CD4-positive, alpha-beta T cell treated with Interleukin-2 at 100 ng/mL for 4 hours (primary cell): ENCODE measurements at places on chromosomes 1 and 21.

DNA sequence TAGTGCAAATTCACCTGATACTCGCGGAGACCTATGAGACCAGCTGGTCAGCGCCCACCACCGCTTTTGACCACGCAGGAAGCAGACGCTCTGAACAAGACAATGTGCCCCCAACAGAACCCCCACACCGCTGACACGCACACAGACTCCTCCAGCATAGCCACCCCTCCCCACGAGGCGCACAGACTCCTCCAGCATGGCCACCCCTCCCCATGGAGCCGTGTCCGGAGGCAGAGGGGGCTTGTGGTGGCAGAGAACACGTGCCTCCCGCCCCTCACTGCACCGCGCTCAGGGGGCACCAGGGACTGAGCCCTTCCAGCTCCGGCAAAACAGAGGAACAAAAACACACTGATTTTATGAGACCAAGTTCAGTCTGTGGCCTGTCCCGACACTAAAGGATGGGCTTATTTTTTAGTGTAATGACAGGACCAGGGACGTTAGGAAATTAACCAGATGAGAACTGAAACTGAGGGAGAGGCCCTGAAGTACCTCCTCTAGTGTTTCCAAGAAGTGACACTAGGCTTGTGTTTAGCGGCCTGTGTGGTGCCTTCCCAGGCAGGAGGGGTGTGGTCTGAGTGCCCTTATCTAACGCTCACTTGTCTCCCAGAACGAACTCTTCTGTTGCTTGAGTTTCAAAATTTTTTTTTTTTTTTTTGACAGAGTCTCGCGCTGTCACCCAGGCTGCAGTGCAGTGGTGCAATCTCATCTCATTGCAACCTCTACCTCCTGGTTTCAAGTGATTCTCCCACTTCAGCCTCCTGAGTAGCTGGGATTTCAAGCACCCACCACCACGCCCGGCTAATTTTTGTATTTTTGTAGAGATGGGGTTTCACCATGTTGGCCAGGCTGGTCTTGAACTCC, 10.0 kb upstream of the AGPAT3 start:
- DNase-seq: peak; percentile 11

- no peak for DNase-seq
Observed at GRCh38 chr1:93324486-93325464, 20.9 kb upstream of the DR1 start.

DNA sequence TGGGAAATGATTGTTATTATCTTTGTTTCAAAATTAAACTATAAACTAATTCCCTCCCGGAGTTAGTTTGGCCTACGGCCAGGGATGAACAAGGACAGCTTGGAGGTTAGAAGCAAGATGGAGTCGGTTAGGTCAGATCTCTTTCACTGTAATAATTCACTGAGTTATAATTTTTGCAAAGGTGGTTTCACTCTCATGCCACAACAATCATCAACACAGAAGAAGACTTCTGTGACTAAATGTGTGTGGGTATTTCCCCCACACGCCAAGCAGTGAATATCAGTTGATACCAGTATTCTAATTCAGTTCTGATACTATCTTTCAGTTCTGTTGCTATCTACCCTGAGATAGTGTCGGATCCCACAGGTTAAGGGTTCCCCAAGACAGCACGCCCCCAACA, 215.1 kb downstream of the S1PR1 start:
- DNase-seq: peak; percentile 8

DNA sequence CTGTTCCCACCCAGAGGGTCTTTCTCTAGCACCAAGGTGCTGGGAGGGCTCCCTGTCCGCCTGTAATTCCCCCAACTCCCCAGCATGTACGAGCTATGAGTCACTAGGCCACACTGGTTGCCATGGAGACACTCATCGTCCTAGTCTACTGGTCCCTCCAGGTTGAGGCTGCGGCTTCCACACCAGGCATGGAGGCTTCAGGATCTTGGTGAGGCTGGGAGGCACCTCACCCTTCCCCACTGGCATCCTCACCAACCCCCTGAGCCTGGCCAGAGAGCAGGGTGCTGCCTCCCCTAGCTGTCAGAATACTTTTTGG, 75.6 kb upstream of the KAZN start:
- no peak for DNase-seq

DNA sequence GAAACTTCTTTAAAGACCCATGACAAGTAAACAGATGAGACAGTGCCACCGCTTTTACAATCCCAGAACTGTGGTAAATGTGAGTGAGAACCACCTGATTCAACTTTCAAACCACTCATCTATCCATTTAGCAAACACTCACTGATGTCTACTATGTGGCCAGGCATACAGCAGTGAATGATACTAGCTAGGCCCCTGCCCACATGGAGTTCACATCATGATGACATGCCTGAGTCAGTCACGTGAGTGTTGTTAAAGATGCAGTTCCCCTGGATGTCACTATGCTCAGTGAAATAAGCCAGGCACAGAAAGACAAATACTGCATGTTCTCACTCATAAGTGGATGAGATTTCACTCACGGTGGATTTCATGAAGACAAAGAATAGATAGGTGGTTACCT, 28.4 kb downstream of the STX6 start:
- no peak for DNase-seq

- no peak for DNase-seq
Observed at GRCh38 chr1:51910221-51911000, 31.9 kb upstream of the NRDC start.

DNA sequence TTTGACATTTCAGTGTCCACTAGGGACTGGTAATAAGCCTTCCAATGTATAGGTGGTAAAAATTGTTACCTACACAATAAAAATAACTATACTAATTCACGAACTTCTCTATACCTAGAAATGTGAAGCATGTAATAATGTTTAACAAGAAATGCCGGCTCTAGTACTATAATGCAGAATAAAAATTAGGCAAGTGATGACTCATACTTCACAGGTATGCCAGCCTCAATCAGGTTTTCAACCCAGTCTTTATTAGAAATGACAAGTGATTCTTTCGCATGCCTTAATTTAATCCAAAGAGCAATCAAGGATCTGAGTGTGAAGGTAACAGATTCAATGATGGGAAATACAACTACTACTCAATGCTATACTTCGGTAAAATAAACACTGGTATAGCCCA, 134.9 kb downstream of the RERE start:
- DNase-seq: no peak

DNA sequence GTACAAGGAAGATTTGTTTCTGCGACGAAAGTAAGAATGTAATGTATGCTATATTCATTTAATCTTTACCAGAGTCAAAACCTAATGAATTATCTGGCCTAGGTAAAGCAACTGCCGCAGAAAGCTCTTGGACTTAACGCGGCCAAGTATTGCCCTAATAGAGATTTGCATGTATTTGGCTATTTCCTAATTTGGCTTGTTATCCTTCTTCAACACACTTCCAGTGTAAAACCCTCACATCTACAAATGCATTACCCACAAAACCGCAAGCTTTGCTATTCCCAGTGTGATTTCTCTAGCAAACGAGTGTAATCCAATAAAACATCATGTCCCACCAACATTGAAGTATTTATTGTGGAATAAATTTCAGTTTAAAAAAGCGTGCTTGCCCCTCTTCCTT, 123.8 kb upstream of the LMO4 start:
- DNase-seq: no peak

DNA sequence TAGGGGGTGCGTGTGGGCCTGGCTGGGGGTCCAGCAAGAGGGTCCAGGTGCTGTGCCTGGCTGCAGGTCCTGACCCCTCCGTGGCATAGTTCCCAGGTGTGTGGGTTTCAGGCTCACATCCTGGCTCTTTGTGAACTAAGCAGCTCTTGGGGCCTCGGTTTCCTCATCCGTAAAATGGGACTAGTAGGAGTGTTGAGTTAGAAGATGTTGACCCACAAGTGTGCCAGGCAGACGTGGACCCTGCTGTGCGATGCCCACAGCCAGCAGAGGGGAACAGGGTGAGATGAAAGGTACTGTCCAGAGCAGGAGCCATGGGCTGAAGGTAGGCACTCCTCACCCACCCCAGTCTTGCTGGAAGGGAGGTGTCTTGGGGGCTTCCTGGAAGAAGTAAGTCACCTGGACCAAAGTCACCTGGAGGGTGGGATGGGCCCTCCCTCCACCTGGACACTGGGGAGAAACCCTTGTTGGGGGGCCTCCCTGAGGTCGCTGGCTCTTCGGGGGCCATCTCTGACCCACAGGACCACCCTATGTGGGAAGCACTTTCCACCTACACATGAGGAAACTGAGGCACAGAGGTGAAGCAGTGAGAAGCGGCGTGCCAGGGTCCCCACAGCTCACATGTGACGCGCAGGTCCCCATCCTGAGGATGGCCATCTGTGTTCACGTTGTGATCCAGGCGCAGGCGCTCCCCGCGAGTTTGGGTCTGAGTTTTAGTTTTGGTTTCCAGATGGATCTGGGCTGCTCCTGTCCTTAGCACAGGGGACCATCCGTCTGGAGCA, 1.4 kb downstream of the ARHGEF16 start:
- no peak for DNase-seq

GRCh38 chr1:18646786-18647410, 16.3 kb downstream of the PAX7 start:
- DNase-seq: no peak

DNA sequence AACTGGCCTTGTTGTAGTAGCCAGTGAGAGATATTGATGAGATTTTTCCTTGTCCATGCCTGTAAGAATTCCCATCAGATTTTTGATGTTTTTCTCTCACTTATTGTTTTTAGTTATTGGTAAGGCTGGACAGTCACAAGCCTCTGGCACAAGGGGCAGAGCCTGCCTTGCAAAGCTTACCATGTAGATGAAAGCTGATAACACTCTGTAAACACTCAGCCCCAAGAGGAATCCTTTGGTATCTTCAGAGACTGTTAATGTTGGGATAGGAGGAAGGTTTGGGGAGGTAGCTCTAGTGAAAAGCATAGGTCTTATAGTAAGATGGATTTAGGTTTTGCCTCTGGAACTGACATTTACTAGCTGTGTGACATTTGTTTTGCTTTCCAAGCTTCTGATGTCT, 37.7 kb downstream of the MARK1 start:
- DNase-seq: no peak

- peak; percentile 17 for DNase-seq
Observed at GRCh38 chr1:116667575-116668105, at the start of gene IGSF3. TSS of gene IGSF3 (minus strand) at chr1:116667733. CDS start at chr1:116666326, 1,407 bp downstream.

- no peak for DNase-seq
Observed at GRCh38 chr1:160189649-160190625, at the start of gene CASQ1. TSS of gene CASQ1 (plus strand) at chr1:160190575. CDS start at chr1:160190752, 177 bp downstream.

DNA sequence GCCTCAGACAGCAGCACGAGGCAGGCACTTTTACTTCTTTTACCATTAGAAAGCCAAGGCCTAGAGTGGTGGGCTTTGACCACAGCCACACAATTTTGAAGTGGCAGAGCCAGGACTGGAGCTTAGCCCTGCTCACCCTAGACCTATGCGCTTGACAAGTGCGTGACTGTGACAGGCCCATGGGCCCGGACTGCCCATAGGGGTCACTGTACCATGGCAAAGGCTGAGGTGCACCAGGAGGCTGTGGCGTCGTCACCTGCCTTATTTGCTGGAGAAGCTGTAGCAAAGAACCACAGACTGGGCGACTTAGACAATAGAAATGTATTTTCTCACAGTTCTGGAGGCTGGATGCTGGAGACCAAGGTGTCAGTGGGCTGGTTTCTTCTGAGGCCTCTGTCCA, 2.6 kb upstream of the TMEM82 start:
- DNase-seq: no peak

- DNase-seq: no peak
Observed at GRCh38 chr1:178947677-178947981, 76.8 kb upstream of the ANGPTL1 start.

GRCh38 chr21:42777757-42778344, 101.5 kb downstream of the WDR4 start:
- no peak for DNase-seq

DNA sequence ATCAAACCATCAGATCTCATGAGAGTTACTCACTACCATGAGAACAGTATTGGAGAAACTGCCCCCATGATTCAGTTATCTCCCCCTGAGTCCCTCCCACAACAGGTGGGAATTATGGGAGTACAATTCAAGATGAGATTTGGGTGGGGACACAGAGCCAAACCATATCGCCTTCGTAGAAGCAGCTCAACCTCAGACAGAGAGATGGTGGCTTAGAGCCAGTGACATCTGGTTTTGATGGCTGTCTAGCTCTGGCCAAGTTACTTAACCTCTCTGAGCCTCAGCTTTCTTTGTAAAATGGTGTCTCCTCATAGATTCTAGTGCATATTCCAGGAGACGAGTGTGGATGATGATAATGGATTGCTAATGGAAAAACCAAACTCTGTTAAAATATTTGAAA, 27.2 kb downstream of the MX1 start:
- no peak for DNase-seq

DNA sequence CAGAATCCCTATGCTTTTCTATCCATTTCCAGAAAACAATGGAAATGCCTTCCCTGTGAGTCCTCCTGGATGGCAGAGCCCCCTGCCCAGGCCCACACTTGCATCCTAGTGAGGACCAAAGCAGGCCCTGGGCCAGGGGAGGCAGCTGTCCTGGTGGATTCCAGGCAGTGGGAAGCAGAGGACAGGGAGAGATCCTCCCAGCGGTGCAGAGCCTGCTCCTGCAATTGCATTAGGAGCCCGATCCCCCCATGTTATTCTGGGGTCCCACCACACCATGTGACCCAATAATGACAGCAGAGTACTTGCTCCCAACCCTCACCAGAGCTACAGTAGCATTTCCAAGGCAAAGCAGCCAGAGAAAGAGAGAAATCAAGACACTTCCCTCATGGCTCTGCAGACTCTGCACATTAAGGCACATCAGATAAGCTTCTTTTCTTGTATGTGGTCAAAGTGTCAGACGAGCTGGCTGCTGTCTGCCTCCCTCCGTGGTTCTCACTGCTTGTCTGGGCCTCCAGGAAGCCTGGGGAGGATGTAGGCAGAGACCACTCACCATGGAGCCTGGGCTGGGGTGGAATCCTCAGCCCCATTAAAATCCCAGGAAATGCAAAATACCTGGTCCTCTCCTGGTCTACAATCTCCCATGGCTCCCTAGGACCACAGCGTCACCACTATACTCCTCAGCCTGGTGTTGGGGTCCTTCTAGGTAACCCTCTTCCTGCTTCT, 54.9 kb upstream of the RUNX3 start:
- peak; percentile 72 for DNase-seq

DNA sequence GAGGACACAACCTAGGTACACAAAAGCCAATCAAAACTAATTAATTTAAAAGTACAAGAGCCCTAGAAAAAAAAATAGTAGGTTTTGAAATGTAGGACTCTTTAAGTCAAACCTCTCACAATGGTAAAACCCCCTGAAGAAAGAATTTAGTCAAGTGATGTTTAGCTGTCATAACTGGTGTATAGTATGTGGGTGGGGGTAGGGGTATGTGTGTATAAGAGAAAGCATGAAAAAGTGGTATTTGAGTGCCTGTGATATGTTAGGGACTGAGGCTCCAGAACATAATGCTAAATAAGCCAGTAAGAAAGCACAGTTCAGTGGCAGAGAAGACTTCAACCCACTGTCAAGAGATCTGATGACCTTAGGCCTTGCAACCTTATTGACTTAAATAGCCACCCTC, 507.9 kb downstream of the TTLL7 start:
- no peak for DNase-seq

DNA sequence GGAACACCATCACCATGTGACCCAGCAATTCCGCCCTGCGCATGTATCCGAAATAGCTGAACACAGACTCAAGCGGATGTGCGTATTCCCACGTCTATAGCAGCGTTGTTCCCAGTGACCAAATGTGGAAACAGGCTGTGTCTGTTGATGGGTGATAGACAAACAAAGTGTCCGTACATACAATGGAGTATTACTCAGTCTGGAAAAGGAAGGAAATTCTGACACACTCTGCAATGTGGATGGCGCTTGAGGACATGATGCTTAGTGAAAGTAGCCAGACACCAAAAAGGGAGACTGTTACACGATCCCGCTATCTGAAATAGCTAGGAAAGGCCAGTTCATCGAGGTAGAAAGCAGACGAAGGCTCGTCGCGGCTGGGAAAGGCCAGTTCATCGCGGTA, 25.8 kb downstream of the PDXK start:
- DNase-seq: no peak
